T1000 (cell line): ENCODE measurements at places on chromosomes 12 and 14.

DNA sequence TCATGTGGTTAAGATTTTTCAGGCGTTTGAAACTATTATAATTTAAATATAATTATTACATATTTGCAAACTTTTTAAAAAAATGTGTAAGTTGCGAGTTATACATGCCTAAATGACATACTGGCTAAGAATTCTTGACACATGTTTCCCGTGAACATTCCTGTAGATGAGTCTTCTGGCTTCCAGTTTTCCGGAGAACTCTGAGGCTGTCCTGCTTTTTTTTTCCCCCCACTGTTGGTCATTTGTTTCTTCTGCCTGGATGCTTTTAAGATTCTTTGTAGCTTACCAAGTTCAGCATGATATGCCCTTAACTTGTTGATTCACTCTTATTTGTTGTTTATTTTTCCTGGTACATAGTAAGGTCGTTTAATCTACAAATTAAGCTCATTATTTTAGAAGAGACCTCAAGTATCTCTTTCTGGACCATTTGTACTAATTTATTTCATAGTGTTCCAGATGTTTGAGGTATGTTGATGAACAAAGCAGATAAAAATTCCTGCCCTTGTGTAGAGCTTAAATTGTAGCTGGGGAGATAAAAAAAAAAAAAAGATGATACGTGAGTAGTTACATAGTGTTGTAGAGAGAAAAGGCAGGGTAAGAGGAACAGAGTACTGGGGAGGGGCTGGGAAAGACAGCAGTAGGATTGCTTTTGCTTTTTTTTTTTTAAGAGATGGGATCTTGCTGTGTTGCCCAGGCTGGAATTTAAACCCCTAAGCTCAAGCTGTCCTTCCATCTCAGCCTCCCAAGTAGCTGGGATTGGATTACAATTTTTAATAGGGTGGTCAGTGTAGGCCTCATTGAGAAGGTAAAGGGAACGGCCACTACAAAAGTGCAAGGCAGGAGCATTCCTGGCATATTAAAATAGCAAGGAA is 32.8 kb downstream of the ARHGAP5 start:
- DNase-seq = no peak

- DNase-seq = no peak
Observed at GRCh38 chr12:65759735-65760134, 64.5 kb upstream of the HMGA2 start.

GRCh38 chr12:40138526-40138925 is 32.6 kb upstream of the SLC2A13 start:
- no peak for DNase-seq

DNA sequence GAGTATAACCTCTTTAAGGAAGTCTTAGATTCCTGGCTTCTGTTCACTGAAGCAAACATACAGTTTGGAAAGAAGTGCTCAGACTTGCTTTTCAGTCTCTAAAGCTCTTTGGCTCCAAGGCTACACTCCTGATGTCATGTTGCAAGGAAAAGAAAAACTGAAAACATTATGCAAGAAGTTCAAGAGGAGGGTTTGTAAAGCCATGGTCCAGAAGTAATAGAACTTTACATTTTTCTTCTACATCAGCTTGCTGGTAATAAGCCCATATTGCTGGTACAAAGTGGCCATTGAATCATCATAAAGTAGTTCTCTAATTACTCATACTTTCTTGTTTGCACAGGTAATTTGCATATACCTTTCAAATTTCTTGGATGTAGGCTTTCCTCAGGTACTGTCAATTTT is 83.6 kb downstream of the BBS10 start:
- no peak for DNase-seq

GRCh38 chr12:18591473-18591872 is 146.3 kb downstream of the PLCZ1 start:
- no peak for DNase-seq

DNA sequence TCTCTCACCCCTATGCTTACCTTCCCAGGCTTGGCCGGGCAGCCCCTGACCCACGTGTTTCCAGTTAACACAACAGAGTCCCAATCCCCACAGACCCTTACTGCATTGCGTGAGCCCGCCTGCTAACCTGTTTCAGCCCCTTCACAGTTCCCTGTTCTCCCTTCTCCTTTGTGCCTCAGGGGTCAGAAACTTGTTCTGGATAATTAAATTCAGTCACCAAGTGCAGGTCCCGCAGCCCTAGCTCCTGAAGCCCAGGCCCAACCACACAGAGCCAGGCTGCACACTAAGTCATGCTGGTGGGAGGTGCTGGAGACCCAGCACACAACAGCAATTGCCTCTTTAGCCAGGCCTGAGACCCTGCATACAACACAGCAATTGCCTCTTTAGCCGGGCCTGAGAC is 9.6 kb downstream of the ISM2 start:
- no peak for DNase-seq

DNA sequence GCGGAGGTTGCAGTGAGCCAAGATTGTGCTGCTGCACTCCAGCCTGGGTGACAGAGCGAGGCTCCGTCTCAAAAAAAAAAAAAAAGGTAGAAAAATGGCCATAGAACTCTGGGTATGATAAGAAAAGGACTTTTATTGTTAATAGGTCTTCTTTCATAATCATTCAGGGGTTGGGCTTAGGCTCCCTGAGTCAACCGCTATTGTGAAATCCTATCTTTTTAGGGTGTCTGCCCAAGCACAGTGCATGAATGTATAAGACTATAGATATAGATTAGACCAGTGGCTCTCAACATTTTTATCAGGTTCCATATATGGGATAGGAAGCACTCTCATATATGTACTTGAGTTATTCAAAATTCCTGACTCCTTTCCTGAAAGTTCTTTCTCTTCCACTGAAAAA is 48.7 kb upstream of the USP15 start:
- DNase-seq = no peak

- DNase-seq = no peak
Observed at GRCh38 chr12:24507827-24508226, 441.1 kb downstream of the BCAT1 start.

DNA sequence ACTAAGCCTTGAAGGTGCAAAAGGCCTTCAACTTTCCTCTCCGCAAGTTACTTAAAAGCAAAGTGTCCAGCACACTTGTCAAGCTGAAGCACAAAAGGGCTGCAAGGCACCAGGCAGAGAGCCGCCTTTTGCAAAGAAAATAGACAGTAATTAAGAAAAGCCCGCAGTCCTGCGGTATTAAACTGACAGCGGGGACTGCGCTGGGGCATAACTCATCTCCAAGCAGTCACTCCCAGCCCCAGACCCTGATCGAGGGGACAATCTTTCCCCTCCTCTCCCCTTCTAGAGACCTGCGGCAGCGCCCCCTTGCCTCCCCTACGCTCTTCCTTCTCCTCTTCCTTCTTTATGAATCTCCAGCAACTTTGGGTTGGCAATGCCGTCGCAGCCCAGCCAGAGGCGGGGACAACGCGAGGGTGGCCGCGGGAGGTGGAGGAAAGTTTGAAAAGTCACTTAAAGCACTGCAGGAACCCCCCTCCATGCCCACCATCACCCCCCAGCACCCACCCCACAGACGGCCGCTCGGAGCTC is 200.9 kb upstream of the CAND1 start:
- no peak for DNase-seq

GRCh38 chr14:27067961-27068360 is 470.1 kb upstream of the NOVA1 start:
- DNase-seq = no peak

DNA sequence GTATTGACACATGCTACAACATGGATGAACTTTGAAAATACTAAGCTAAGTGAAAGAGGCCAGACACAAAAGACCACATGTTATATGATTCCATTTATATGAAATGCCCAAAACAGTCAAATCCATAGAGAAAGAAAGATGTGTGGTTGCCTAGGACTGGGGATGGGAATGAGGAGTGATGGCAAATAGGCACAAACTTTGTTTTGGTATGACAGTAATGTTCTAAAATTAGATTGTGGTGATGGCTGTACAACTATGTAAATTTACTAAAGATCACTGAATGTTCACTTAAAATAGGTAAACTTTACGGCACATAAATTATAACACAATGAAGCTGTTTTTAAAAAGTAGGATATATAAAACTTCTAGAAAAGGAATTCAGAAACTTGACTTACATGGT is 41.7 kb downstream of the PPP1R13B start:
- no peak for DNase-seq

DNA sequence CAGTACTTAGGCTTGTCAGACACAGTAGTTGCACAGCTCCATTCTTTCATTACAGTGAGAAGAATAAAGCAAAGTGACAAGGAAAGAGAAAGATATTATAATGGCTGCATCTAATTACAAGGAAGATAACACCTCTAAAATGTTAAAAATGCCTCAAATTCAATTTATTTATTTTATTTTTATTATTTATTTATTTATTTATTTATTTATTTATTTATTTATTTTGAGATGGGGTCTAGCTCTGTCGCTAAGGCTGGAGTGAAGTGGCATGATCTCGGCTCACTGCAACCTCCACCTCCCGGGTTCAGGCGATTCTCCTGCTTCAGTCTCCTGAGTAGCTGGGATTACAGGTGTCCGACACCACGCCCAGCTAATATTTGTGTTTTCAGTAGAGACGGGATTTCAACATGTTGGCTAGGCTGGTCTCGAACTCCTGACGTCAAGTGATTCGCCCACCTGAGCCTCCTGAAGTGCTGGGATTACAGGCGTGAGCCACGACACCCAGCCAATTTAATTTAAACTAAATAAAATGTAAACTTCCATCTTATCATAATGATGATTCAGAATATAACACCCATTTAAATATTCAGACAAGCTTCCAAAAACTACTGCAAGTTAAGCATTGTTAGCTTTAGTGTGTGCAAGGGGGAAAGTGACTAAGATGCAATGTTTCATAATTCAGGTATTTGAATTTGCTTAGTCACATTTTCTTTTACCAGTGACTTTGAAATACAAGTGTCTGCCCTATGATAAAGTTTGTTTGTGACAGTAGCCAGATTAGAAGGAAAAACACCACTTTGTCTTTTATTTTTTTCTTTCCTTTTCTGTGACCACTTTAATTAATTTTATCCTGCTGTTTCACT is 2.4 kb upstream of the CFAP54 start:
- peak; percentile 27 for DNase-seq

- no peak for DNase-seq
Observed at GRCh38 chr14:31038521-31039166, 12.5 kb upstream of the STRN3 start.

GRCh38 chr14:100386121-100386520 is 63.0 kb downstream of the SLC25A47 start:
- DNase-seq = no peak

DNA sequence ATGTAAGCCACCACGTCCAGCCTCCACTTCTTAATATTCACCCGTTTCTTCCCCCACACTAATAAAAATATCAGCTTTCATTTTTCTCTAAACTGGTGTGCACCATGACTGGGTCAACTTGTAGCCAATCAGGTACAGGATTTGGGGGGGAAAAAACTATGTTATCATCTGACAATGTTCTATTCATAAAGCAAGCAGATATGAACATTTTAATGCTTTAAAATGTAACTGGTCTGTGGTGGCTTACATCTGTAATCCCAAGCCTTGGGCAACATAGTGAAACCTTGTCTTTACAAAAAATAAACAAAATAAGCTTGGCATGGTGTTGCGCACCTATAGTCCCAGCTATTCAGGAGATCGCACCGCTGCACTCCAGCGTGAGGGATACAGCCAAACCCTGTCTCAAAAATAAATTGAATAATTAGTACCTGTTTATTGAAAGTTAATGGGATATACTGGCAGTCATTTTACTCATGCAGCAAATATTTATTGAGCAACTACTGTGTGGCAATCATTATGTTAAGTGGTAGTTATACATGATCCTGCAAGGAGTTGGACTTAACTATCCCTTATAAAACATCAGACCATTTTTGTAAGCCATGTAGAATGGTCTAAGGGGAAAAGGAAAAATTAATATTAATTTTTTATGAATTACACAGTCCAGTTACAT is 15.3 kb upstream of the ITPR2 start:
- no peak for DNase-seq

- no peak for DNase-seq
Observed at GRCh38 chr12:128643155-128643554, 180.6 kb downstream of the SLC15A4 start.

DNA sequence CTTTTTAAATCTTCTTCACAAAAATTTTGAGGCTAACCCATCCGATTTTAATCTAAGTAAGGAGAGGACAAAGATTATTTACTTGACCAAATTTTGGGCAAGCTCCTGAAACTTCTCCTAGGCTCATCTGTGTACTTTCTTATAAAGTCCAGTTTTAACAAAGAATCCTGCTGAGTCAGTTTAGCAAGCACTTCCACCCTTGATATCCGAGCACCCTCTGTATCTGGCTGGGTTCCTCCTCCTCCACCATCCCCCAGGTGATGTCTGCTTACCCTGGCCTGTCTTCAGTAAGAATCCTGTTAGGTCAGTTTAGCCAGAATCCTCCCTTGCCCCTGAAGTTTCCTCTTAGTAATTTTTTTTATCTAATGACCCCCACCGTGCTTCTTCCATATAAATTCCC is 140.5 kb downstream of the PHLDA1 start:
- no peak for DNase-seq

GRCh38 chr12:130425698-130426245 is 88.1 kb downstream of the PIWIL1 start:
- no peak for DNase-seq

DNA sequence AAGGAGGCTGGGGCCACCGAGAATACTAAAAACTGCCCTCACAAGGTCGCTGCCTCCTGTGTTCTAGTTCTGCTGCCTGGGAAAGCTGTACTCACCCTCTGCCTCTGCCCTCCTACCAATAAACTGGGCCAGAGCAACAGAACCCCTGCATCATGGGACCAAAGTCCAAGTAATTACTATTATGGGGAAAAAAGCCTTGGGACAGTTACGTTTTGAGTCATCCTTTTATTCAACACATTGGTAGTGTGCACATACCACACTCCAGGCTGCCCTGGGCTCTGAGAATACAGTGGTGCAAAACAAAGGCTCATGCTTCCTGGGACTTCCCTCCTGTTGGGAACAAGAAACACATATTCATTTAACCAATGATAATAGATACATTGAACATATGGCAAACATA is 49.0 kb downstream of the CACNA1C start:
- DNase-seq = no peak

- peak; percentile 14 for DNase-seq
Observed at GRCh38 chr14:57390806-57391516, 575 bp downstream of the NAA30 start.

DNA sequence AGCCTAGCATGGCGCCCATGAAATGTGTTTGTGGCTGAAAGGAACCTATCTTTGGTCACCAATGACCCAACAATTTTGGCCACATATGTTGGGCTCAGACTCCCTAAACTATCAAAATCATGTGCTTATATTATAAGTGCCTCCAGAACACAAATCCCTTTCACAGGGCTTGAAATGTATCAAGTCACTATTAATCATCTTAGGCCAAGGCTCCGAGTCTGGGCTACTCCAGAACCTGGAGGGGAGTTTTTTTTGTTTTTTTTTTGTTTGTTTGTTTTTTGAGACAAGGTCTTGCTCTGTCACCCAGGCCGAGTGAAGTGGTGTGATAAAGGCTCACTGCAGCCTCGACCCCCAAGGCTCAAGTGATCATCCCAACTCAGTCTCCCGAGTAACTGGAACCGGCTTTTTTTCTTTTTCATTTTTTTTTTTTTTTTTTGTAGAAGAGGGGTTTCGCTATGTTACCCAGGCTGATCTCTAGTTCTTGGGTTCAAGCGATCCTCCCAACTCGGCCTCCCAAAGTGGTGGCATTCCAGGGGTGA is 989 bp upstream of the DRAM1 start:
- no peak for DNase-seq

GRCh38 chr12:16766736-16767135 is 160.8 kb upstream of the LMO3 start:
- DNase-seq = no peak
